Neuronal stem cell (in vitro differentiated cells): ENCODE measurements at places on chromosomes 1 and 21.
A peak's percentile ranks its signal among the peaks of the same experiment; 100 is the strongest.

DNA sequence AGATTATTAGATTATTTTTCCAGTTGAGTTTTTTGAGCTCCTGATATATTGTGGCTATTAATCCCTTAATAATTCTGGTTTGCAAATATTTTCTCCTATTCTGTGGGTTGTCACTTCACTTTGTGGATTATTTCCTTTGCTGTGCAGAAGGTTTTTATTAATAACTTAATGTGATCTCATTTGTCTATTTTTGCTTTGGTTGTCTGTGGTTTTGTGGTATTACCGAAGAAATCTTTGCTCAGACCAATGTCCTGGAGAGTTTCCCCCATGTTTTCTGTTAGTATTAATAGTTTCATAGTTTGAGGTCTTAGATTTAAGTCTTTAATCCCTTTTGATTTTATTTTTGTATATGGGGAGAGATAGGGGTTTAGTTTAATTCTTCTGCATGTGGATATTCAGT lies 7.1 kb upstream of the TBX19 start:
- no peak overlapping the region for H3K4me3 ChIP-seq
- no peak for DNase-seq
- H3K27ac ChIP-seq = no peak overlapping the region
- H3K27me3 ChIP-seq = no peaks in the 10 kb centered on the region
- H3K36me3 ChIP-seq = no peaks in the 10 kb centered on the region
- H3K4me1 ChIP-seq = no peaks in the 10 kb centered on the region

- no peak for DNase-seq
- no peaks in the 10 kb centered on the region for H3K27me3 ChIP-seq
- no peak overlapping the region for H3K4me3 ChIP-seq
- H3K4me1 ChIP-seq = peaks cover 35% of the 10 kb centered on the region
- H3K36me3 ChIP-seq = peaks cover 4% of the 10 kb centered on the region
- H3K27ac ChIP-seq = peak overlapping the region; percentile 84
These were observed 71.8 kb downstream of the EPHB2 start for GRCh38 chr1:22782406-22782805.

- H3K27me3 ChIP-seq = no peaks in the 10 kb centered on the region
- peaks cover 10% of the 10 kb centered on the region for H3K4me1 ChIP-seq
- H3K27ac ChIP-seq = no peak overlapping the region
- DNase-seq = no peak
These were observed 24.9 kb downstream of the KCNQ4 start for GRCh38 chr1:40808444-40808843.

DNA sequence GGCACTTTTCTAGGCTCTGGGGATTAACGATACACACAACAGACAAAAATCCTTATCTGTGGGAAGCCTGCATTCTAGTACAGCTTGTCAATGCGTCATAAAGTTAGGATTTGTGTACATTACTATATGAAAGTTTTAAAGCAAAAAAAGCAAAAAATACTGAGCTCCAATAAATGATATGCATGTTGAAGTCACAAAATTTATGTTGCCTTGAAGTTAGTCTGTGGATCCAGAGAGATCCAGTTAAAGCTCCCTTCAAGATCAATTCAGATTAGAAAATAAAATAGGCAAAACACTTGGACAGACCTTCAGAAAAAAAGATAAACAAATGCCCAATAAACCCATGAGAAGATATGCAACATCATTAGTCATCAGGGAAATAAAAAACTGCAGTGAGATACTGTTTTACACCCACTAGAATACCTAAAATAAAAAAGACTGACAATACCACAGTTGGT lies 33.1 kb upstream of the KCNQ4 start:
- no peak for DNase-seq
- no peak overlapping the region for H3K4me3 ChIP-seq

- H3K36me3 ChIP-seq = peaks cover 6% of the 10 kb centered on the region
- H3K4me3 ChIP-seq = peak overlapping the region; percentile 16
- peaks cover 89% of the 10 kb centered on the region for H3K4me1 ChIP-seq
These were observed 37.3 kb downstream of the AHDC1 start for GRCh38 chr1:27566462-27567145.

DNA sequence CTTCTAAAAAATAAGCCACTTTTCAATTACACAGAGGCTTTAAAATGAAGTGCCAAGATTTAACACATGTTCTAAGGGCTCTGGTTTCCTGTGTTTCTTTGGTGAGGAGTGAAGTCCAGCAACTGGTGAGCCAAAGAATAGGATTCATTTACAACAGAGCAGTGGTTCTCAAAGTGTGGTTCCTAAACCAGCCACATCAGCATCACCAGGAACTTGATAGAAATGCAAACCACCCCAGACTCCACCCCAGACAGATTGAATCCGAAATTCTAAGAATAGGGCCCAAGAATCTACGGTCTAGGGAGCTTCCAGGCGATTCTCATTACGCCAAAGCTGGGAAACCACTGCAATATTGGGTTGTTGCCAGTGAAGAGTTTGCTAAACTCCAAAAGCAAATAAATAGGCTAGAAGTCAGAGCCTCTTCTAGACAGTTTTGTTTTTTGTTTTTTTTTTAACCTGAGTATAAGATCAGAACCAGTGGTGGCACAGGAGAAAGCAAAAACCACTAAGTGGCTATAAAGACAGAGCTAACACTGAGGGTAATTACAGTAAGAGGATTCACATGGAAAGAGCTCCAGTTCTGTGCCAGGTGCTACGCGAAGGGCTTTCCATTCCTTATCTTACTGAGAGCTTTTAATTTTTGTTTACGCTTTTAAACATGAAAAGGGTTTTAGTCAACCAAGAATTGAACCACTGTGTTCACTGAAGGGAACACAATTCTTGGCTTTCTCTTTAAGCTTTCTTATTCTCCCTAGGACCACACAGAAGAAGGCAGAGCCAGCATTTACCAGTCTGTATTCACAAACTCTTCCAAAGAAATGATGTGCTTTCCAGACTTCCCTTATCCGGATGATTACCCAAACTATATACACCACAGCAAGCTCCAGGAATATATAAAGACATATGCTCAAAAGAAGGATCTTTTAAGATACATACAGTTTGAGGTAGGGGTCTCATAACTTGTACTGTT lies 42.4 kb upstream of the FMO2 start:
- H3K4me3 ChIP-seq = no peak overlapping the region
- H3K36me3 ChIP-seq = no peaks in the 10 kb centered on the region
- H3K27ac ChIP-seq = no peak overlapping the region
- no peak for DNase-seq
- no peaks in the 10 kb centered on the region for H3K4me1 ChIP-seq

DNA sequence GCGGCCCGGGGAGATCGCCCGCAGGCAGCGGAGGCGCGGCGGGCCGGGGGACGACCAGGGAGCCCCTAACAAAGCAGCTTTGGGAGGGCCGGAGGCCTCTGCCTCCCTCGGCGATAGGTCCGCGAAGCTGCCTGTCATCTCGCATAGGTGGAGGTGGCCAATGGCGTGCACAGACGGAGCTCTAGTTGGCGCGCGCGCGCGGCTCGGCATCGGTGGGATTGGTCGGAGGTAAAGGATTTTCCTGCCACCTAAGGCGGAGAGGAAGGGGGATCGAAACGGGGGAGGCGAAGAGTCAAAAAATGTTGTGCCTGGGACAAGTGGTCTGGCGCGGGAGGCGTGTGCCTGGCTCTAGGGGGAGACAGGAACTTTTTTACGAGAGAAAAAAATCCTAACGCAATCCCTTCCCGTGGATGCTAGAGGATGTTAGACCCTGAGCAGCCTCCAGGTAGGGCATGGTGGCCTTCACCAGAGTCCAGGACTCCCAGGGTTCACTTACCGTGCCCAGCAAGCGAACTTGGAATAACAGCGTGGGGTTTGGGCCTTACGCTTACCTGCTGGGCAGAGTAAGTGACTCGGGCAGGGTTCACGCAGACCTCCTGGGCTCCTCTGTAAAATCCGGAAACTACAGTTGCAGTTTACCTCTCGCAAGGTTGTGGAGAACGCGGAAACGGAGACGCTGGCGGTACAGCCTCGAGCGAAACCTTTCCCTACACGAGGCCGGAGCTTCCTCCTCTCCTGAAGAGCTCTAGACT lies 99.9 kb upstream of the SOD1 start:
- H3K36me3 ChIP-seq = no peaks in the 10 kb centered on the region
- peaks cover 22% of the 10 kb centered on the region for H3K4me1 ChIP-seq
- peak overlapping the region; percentile 95 for H3K27ac ChIP-seq
- H3K27me3 ChIP-seq = no peaks in the 10 kb centered on the region

DNA sequence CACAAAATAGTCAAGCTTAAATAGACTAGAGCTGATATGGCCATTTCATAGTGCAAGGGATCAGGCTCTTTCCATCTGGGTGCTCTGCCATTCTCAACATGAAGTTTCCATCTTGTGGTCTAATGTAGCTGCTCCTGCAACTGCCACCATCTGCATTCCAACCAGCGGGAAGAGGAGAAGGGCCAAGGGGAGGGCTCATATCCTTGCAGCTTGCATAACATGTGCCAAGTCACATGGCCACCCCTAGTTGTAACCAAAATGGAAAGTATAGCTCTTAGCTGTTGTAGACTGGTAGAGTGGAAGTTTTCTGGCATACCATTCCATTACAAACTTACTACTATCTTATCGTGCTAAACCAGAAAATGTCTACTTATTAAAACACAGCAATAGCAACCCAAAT lies 38.9 kb upstream of the IVNS1ABP start:
- H3K4me1 ChIP-seq = peaks cover 3% of the 10 kb centered on the region
- DNase-seq = no peak
- no peaks in the 10 kb centered on the region for H3K27me3 ChIP-seq
- no peak overlapping the region for H3K27ac ChIP-seq

GRCh38 chr1:36134505-36135329 lies 9.7 kb upstream of the COL8A2 start:
- H3K36me3 ChIP-seq = no peaks in the 10 kb centered on the region
- peaks cover 8% of the 10 kb centered on the region for H3K4me1 ChIP-seq

DNA sequence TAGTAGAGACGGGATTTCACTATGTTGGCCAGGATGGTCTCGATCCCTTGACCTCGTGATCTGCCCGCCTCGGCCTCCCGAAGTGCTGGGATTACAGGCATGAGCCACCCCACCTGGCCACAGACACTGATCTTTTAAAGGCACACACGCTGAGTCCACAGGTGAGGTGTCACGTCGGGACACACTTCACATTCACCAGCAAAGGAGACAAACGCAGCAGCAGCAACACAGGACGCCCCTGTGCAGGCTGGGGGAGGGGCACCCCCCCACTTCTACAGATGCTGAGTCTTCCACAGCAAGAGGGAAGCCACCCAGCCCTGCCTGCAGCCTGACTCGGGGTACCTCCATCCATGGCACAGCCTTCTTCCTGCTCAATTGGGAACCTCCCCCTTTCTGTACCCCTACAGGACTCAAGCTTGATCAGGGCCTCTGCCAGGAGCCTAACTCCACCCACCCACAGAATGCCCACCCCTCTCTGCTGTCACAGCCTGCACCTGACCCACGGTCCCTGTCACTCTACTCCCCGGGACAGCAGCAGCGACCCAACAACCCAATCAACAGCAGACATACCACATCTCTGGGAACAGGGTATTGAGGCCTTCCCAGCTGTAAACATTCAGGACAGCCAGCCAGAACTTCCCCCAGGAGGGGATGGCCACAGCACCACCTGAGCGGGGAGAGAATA lies 9.5 kb downstream of the LSS start:
- H3K27me3 ChIP-seq = no peaks in the 10 kb centered on the region
- no peak for DNase-seq
- H3K36me3 ChIP-seq = peaks cover 88% of the 10 kb centered on the region
- H3K4me1 ChIP-seq = no peaks in the 10 kb centered on the region
- no peak overlapping the region for H3K4me3 ChIP-seq

- no peaks in the 10 kb centered on the region for H3K4me1 ChIP-seq
- no peak for DNase-seq
- H3K4me3 ChIP-seq = no peak overlapping the region
- H3K36me3 ChIP-seq = no peaks in the 10 kb centered on the region
These were observed 188.4 kb downstream of the BACH1 start for GRCh38 chr21:29487154-29487553.

DNA sequence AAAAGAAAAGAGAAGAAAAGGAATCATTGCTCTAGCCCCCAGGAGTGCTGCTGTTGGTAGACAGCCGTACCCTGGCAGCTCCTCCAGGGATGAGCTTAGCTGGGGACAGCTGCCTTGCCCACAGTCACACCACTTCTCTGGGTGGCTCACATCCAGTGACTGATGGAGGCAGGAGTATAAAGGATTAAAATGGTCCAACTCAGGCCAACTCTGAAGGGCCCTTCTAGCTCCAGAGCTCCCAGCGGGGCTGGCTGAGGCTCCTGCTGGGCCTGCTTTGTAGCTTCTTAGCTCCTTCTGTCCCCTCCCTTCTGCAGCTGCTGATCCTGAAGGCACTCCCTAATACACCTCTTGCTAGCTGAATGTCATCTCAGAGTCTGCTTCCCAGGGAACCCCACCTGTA lies 4.4 kb downstream of the CITED4 start:
- H3K4me3 ChIP-seq = no peak overlapping the region
- no peaks in the 10 kb centered on the region for H3K27me3 ChIP-seq
- no peaks in the 10 kb centered on the region for H3K36me3 ChIP-seq
- DNase-seq = no peak

GRCh38 chr1:223207293-223208066 lies 64.4 kb upstream of the TLR5 start:
- H3K27me3 ChIP-seq = no peaks in the 10 kb centered on the region
- no peak for DNase-seq
- no peak overlapping the region for H3K27ac ChIP-seq
- H3K36me3 ChIP-seq = no peaks in the 10 kb centered on the region
- H3K4me1 ChIP-seq = peaks cover 20% of the 10 kb centered on the region
